ENCODE measurements at places on chromosomes 5 and 9. TPM values are rescaled to one million over a fixed set of nuclear protein-coding genes. Genes with fewer than 3 reads are reported as not detected.
A peak's percentile ranks its signal among the peaks of the same experiment; 100 is the strongest.

GRCh38 chr9:89433826-89434225, 64.1 kb downstream of the SEMA4D start:
- DNase-seq = no peak
- no peak overlapping the region for H3K4me3 ChIP-seq
- H3K27ac ChIP-seq = peak overlapping the region; percentile 37
- H3K4me1 ChIP-seq = peaks cover 16% of the 10 kb centered on the region
- no peaks in the 10 kb centered on the region for H3K27me3 ChIP-seq

DNA sequence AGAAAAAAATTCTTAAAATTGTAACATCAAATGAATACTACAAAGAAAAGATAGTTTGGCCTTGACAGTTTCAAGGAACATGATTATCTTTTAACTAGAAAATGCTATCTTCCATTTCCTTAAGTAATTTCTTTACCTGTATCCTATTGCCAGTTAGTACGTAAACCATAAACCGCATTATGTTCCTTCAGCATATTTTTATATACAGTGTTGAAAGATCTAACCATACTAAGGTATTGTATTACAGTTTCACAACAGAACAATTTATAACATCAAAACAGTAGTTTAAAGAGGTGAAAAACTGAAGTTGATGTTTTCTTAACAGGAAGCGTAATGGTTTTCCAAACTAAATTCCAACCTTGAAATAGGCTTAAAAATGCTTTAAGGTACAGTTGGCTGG, 45.1 kb downstream of the GLRX start:
- H3K27me3 ChIP-seq = no peaks in the 10 kb centered on the region
- DNase-seq = no peak
- no peak overlapping the region for H3K27ac ChIP-seq

Gene GOLGA2
- total RNA-seq = 53.2 TPM

GRCh38 chr9:79080536-79080935, 491.2 kb upstream of the TLE4 start:
- H3K36me3 ChIP-seq = no peaks in the 10 kb centered on the region
- H3K27ac ChIP-seq = no peak overlapping the region
- no peaks in the 10 kb centered on the region for H3K27me3 ChIP-seq
- no peaks in the 10 kb centered on the region for H3K4me1 ChIP-seq

Gene DNAJC18
- 1.6 TPM for total RNA-seq

DNA sequence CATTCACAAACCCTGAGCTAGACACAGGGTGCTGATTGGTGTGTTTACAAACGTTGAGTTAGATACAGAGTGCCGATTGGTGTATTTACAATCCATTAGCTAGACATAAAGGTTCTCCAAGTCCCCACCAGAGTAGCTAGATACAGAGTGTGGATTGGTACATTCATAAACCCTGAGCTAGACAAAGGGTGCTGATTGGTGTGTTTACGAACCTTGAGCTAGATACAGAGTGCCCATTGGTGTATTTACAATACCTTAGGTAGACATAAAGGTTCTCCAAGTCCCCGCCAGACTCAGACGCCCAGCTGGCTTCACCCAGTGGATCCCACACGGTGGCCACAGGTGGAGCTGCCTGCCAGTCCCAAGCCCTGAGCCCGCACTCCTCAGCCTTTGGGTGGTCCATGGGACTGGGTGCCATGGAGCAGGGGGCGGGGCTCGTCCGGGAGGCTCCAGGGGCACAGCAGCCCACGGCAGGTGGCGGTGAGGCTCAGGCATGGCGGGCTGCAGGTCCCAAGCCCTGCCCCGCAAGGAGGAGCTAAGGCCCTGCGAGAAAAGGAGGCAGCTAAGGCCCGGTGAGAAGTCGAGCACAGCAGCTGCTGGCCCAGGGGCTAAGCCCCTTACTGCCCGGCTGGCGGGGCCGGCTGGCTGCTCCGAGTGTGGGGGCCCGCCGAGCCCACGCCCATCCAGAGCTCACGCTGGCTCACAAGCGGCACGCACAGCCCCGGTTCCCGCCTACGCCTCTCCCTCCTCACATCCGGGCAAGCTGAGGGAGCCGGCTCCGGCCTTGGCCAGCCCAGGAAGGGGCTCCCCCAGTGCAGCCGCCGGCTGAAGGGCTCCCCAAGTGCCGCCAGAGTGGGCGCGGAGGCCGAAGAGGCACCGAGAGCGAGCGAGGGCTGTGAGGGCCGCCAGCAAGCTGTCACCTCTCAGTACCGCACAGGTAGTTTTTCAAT, 1039.2 kb upstream of the CDH9 start:
- DNase-seq = no peak
- H3K27me3 ChIP-seq = no peaks in the 10 kb centered on the region
- H3K4me3 ChIP-seq = no peak overlapping the region
- no peaks in the 10 kb centered on the region for H3K36me3 ChIP-seq
- no peaks in the 10 kb centered on the region for H3K4me1 ChIP-seq
- H3K27ac ChIP-seq = no peak overlapping the region

DNA sequence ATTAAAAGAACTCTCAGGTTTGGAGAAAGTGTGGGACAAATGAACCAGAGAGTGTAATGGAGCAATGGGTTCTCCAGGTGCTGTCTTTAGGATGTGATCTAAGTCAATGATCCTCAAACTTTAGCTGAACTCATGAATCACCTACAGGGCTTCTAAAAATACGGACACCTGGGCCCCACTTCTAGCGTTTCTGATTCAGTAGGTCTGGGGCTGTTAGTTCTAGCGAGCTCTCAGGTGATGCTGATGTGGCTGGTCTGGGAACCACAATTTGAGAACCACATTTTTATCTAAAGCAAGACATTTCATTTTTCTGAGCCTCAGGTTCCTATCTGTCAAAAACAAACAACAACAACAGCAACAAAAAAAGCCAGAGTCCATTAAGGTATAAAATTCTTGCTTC, 35.1 kb upstream of the PCA3 start:
- no peaks in the 10 kb centered on the region for H3K36me3 ChIP-seq
- no peak for DNase-seq
- no peak overlapping the region for H3K27ac ChIP-seq
- H3K27me3 ChIP-seq = no peaks in the 10 kb centered on the region

- no peak overlapping the region for H3K27ac ChIP-seq
- no peak overlapping the region for H3K4me3 ChIP-seq
- DNase-seq = no peak
- no peaks in the 10 kb centered on the region for H3K36me3 ChIP-seq
- no peaks in the 10 kb centered on the region for H3K27me3 ChIP-seq
- no peaks in the 10 kb centered on the region for H3K4me1 ChIP-seq
Measured at GRCh38 chr5:8289779-8290178, 420.8 kb downstream of the MTRR start.

Gene ADAMTS6
- total RNA-seq = 0.78 TPM

Gene AQP7
- total RNA-seq = 29.7 TPM

DNA sequence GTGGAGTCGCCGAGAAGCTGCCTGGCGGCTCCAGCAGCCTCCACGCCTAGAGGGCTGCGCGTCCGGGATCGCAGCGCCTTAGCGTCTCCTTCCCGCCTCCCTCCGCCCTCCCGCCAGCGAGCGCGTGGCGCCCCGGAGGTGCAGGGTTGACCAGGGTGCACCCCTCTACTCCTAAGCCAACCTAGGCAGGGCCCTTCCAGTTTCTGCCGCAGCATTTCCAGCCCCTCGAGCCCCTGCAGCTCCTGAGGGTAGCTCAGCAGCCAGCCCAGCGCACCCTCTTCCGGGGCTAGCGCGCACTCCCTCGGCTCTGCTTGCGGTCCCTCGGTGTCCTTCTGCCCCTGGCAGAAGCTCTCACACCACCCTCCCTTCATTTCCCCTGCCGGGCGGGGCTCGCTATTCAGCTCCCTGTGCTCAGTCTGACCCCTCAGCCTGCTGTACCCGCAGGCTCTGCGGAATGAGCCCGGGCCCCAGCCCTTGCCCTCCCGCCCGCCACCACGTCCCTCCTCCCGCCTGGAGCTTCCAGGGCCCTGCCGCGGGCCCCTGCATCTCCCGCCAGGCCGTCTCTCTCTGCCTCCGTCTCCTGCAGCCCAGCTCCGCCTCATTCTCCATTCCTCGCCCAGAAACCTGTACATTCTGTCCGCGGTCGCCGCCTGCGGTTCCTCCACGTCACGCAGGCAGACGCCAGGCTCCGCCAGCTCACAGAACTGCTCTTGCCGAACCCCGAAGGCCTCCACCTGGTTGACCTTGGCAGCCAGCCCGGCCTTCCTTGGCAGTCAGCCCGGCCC, 61.8 kb downstream of the SPATA31C2 start:
- peaks cover 23% of the 10 kb centered on the region for H3K4me1 ChIP-seq
- H3K27ac ChIP-seq = peak overlapping the region; percentile 93
- no peaks in the 10 kb centered on the region for H3K27me3 ChIP-seq

Gene TUT7
- 24.4 TPM for total RNA-seq

- DNase-seq = no peak
- H3K27ac ChIP-seq = no peak overlapping the region
- H3K36me3 ChIP-seq = no peaks in the 10 kb centered on the region
- no peaks in the 10 kb centered on the region for H3K4me1 ChIP-seq
- no peak overlapping the region for H3K4me3 ChIP-seq
Measured at GRCh38 chr5:131536211-131536826, 98.7 kb downstream of the RAPGEF6 start.

GRCh38 chr9:124001458-124001799, 10.1 kb upstream of the LHX2 start:
- H3K4me3 ChIP-seq = no peak overlapping the region
- no peaks in the 10 kb centered on the region for H3K36me3 ChIP-seq
- no peak for DNase-seq
- H3K27ac ChIP-seq = no peak overlapping the region
- H3K4me1 ChIP-seq = peaks cover 14% of the 10 kb centered on the region

DNA sequence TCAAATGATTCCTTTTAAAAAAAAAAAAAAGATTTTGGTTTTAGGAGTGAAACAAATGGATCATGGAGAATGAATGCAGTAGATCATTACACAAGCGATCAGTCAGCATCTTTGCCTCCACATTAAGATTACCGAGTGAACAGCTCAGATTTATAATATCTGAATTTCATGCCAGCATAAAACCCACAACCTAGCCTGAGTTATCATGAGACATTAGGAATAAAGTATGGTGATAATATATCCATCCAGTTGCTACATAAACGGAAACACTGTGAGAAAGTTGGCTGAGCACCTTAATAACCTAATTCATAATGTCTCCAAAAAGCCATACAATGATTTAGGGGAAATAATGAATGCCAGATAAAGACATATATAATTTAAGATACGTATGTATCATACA, 553.1 kb upstream of the TUSC1 start:
- no peaks in the 10 kb centered on the region for H3K27me3 ChIP-seq
- no peak for DNase-seq
- H3K4me1 ChIP-seq = peaks cover 8% of the 10 kb centered on the region
- no peak overlapping the region for H3K4me3 ChIP-seq
- no peaks in the 10 kb centered on the region for H3K36me3 ChIP-seq

- H3K27me3 ChIP-seq = no peaks in the 10 kb centered on the region
- peak overlapping the region; percentile 89 for H3K27ac ChIP-seq
- peak; percentile 76 for DNase-seq
- peak overlapping the region; percentile 70 for H3K4me3 ChIP-seq
- no peaks in the 10 kb centered on the region for H3K36me3 ChIP-seq
- H3K4me1 ChIP-seq = peaks cover 75% of the 10 kb centered on the region
Measured at GRCh38 chr9:95048225-95049087, 269.1 kb downstream of the FANCC start.

GRCh38 chr9:17631396-17631795, 52.5 kb downstream of the SH3GL2 start:
- DNase-seq = no peak
- no peaks in the 10 kb centered on the region for H3K27me3 ChIP-seq
- no peak overlapping the region for H3K27ac ChIP-seq
- H3K4me1 ChIP-seq = no peaks in the 10 kb centered on the region
- no peaks in the 10 kb centered on the region for H3K36me3 ChIP-seq

Gene EGFLAM
- 0.26 TPM for total RNA-seq

Gene SNCAIP
- total RNA-seq = 2.6 TPM
